ENCODE measurements at places on chromosomes 7 and 10.

DNA sequence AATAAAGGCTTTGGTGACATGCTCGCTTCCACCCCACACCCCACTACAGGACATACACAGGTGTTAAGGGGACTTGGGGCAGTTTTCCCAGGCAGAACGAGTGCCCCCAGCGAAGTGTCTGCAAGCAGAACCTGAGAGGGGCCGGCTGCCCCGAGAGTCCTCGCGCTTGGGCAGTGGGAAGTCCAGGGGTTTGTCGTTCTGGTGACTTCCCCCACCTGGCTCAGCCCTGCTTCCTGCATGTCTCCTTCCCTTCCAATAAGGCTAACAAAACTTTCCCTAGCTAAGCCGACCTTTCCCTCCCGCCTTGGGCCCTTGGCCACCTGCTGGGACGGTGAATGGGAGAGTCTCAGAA lies 916 bp downstream of the VWA2 start:
- no peak for DNase-seq

GRCh38 chr7:13551503-13551902 lies 438.0 kb downstream of the ETV1 start:
- peak; percentile 45 for DNase-seq

GRCh38 chr10:79166741-79167140 lies 98.0 kb downstream of the ZMIZ1 start:
- DNase-seq: no peak

DNA sequence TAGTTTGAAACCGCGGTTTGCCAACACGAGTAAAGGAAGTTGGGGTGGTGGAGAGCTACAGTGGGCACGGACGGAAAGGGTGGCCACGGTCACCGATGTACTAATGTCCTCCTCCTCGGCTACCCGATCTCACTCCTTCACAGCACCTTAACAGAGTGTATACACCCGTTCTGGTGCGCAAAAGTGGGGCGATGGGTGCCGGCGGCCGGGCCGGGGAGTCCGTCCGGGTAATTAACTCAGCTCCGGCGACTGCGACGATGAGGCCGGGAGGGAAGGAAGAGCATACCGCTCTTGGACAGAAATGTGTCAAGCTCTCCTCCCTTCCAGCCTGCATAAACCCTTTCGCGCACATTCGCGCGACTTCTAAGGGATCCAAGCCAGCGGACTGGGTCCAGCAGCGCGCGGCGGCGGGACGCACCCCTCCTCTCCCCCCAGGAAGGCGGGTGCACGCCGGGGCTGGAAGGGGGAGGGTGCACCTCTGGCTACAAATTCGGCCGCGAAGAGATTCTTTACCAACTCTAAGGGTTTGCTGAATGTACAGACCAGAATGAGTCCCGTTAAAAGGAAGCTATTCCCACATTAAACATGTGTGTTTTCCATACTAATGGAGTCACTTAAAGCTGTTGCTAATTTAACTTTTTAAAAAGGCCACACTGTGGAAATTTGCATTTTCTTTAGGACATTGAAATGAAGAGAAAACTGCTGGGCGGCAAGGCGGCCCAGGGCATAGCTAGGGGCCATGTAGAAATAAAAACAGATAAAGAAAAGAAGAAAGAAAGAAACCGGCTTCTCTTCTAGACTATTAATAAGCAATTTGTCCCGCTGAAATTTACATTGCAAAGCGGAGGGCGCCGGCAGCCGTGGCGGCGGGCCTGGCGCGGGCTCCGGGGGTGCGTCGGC lies 6.6 kb upstream of the EBF3 start:
- DNase-seq: no peak

Measured in SW480 (cell line).